ENCODE measurements at places on chromosomes 1 and 21. TPM values are rescaled to one million over a fixed set of nuclear protein-coding genes. Genes with fewer than 3 reads are reported as not detected.

ADAMTS5 gene
- 29.1 TPM for polyA plus RNA-seq

CHI3L2 gene
- polyA plus RNA-seq = 0.11 TPM

AIRE gene
- 0.43 TPM for polyA plus RNA-seq

COL18A1 gene
- 57.4 TPM for polyA plus RNA-seq

SYT2 gene
- polyA plus RNA-seq = 3.0 TPM

CRP gene
- not detected for polyA plus RNA-seq

NDUFS5 gene
- polyA plus RNA-seq = 219 TPM

SGIP1 gene
- 10.3 TPM for polyA plus RNA-seq

OR2T2 gene
- polyA plus RNA-seq = not detected

LPAR3 gene
- 0.25 TPM for polyA plus RNA-seq

TMEM35B gene
- 32.0 TPM for polyA plus RNA-seq

GRCh38 chr1:165824269-165824643, 3.2 kb upstream of the UCK2 start:
- DNase-seq = no peak

- no peak for DNase-seq
Observed at GRCh38 chr1:182397653-182398393, 2.6 kb downstream of the TEDDM1 start.

- DNase-seq = peak; percentile 68
Observed at GRCh38 chr1:61184040-61184713, 101.8 kb downstream of the NFIA start.

DNA sequence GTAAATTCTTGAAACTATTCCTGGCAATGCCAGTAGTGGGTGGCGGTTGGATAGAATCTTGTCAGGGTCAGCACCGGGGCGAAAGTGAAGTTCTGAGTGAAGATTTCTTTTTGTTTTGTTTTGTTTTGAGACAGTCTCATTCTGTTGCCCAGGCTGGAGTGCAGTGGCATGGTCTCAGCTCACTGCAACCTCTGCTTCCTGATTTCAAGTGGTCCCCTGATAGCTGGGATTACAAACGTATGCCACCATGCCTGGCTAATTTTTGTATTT, 33.3 kb downstream of the PCNT start:
- no peak for DNase-seq

DNA sequence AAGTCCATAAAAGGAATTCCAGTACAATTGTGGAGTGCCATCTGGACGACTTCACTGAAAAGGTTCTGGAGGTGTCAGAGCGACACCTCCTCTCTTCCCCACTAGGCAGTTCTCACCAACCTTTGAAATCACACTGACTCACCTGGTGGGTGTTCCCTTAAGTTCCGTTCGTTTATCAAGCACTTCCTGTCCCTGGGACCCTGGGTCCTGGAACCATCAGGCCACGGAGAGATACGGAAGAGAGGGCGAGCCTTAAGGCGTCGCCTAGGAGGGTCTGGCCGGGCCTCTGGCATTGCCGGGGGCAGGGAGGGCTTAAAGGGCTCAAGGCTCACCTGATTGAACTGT, 317 bp downstream of the SPAG17 start:
- DNase-seq = no peak

DNA sequence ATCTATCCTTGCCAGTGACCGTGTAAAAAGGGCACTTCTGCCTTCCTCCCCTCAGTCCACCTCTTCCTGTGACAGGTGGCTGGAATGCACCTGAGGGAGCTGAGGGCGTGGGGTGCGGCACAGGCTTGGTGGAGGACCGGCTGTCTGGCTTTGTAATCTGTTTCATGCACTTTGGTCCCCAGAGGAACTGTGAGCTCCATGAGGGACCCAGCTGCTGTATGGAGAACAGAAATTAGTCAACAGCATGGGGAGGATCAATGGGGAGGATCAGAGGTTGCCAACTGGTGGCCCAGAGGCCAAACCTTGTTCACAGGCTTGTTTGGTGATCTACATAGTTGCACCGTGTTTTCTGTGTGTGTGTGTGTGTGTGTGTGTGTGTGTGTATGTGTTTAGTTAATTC, 19.0 kb upstream of the LUZP1 start:
- no peak for DNase-seq

DNA sequence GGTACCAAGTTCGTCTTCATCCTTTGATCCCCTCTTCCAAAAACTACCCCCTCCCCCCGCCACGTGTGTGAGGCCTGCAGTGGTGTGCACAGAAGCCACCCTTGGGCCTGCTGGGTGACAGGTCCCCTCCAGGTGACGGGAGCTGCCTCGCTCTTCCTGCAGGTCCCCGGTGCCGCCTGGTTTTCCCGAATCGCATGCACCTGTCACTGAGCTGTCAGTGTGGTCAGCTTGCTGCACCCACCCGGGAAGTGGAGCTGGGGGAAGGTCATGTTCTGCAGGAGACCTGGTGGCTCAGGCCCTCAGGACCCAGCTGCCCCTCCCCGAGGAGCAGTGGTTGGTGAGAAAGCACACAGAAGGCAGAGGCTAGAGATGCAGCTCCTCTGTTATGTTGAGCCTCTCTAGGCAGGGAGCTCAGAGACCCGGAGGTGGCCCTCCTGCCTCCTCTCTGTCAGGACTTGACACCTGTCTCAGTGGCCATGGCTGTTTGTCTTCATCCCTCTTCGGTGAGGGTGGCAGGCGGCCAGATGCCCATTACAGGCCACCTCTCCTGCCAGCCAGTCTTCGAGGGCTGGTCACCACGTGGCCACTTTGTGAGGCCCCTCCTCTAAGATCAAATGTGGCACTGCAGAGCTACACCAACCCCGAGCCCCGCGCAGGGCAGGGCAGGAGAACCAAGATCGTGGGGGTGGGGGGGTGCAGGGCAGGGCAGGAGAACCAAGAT, 60.9 kb downstream of the SKI start:
- DNase-seq = no peak

DNA sequence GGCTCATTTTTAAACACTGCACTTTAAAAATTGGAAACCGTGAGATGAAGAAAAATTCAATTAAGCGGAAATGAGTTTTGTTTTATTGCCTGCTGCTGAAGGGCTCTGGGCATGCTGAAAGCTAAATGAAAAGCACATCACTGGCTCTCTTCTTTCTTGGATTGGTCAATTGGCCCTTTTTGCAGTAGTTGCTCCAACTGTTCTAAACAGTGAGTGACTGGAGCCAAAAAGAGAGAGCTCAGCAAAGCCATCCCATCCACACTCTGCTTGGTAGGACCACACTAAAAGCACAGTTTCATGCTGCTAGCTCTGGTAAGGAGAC, 48.1 kb downstream of the LHX4 start:
- no peak for DNase-seq

DNA sequence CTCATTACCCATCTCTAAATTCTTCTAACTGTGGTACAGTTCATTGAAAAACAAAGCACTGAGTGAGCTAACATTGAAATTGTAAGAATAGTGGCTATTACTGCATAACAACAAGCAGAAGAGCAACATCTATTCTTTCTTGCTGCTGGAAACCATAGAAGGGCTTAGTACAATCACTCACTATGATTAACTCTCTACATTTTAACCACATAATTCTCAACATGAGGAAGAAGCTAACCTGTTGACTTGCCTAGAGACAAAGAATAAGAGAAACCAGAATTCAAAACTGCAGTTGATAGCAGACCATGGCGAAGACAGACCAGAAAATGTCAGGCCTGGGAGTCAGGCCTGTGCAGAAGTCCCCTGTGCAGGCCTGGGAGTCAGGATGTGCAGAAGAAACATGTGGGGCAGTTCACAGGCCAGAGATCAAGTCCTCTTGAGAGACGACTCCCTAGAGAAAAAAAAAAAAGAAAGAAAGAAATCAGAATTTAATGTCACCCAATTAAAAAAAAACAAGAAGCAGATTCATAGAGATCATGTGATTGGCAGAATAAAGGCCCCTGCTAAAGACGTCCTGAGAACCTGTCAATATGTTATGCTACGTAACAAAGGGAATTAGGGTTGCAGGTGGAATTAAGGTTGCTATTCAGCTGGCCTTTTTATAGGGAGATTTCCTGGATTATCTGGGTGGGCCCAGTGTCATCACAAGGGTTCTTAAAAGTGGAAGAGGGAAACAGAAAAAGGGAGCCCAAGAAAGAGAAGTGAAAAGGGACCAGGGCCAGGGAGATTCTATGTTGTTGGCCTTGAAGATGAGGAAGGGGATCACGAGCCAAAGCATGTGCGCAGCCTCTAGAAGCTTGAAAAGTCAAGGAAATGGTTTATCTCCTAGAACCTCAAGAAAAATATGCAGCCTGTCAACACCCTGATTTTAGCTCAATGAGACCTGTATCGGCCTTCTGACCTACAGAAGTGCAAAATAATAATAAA, 94.9 kb downstream of the MRPL39 start:
- DNase-seq = no peak

- no peak for DNase-seq
Observed at GRCh38 chr1:116268211-116268610, 104.8 kb upstream of the ATP1A1 start.

- no peak for DNase-seq
Observed at GRCh38 chr21:44459712-44460440, 4.6 kb downstream of the LRRC3 start.

GRCh38 chr1:240245629-240246020, 153.9 kb downstream of the FMN2 start:
- no peak for DNase-seq

DNA sequence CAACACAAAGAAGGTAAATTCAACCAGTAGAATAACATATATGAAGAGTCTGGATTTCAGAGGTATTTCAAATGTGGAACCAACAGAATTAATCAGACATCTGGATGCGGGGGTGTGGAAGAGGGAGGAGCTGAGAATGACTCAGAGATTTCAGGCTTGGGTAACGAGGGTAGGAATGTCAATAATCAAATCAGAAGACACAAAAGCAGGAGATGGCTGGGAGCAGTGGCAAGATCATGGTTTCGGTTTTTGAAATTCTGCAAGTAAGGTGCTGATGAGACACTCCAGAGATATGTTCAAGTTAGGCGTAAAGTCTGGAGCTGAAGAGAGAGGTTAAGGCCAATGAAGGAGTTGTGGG, 64.0 kb downstream of the PLPPR5 start:
- DNase-seq = no peak

DNA sequence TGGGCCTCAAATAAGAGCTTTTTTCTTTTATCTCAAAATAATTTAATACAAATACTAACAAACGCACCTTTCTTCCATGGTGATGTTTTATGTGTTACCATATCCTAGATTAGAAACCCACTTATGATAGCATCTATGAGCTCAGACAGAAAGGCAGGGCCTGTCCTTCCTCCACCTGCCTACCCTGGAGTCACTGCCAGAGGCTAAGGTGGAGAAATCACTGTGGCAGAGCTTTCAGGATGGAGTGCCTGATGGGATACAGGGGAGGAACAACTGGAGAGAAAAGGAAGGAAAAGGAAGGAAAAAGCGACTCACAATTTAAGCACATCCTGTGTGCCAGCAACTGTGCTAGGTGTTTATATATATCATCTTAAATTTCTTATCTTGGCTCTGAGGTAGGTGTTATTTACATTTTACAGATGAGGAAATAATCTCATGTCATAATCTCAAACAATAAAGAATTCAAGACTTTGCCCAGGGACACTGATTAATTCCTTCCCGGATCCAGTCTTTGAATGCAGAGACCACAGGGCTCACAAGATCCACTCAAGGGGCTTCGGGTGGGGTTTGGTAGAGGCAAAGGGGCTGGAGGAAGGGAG, 45.4 kb downstream of the RCAN1 start:
- DNase-seq = no peak

DNA sequence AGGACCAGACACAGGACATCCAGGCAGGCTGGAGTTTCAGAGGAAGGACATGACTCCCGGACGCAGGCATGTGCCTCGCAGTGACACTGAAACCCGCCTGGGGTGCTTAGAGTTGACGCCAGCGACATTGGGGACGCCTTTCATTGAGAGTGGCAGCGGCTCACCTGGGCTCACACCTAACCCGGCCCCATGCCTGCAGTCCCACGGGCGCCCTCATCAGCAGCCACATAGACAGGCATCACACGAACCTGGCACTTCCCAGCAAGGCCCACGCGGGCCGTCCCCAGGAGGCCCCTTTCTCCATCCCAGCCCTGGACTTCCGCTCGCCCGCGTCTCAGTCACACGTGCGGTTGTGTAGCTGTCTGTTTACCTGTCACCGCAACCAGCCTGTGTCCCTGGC, 17.0 kb downstream of the ITGB2 start:
- DNase-seq = no peak

- no peak for DNase-seq
Observed at GRCh38 chr1:41015281-41015896, 6.1 kb downstream of the SLFNL1 start.

DNA sequence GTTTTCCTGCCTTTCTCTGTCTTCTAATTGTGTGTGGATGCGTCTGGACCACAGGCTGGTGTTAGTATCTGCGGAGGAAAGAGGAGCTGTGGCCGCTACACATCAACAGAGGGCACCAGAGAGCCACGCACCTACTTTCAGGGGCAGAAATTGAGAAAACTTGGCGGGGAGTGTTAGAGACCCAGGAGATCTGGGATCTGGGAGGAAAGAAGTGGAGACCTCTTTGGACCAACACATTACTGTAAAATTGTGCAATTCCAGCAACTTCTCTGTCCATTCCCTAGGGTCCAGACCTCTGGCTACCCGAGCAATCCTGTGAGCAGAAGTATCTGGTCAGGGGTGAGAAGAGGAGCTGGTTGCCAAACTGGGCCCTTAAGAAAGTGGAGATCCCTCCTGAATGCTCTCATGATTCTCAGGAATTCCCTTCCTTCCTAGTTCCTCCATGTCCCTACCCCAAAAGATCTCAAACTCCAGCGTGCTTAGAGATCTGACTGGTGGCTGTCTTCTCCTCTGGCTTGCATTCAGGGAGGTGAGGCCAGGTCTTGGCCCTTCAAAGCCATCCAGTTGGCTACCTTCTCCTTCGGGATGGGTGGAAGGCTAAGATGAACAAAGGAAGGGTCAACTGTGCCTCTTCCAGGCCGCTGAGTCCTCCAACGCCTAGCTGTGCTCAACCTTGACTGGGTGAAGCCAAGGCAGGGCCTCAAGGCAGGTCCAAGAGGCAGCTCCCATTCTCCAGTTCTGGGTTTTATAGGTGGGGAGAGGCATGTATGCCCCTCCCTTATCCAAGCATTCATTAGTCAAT, 1.2 kb upstream of the KIRREL1 start:
- no peak for DNase-seq

GRCh38 chr1:156486421-156487344, 13.9 kb downstream of the MEF2D start:
- no peak for DNase-seq

DNA sequence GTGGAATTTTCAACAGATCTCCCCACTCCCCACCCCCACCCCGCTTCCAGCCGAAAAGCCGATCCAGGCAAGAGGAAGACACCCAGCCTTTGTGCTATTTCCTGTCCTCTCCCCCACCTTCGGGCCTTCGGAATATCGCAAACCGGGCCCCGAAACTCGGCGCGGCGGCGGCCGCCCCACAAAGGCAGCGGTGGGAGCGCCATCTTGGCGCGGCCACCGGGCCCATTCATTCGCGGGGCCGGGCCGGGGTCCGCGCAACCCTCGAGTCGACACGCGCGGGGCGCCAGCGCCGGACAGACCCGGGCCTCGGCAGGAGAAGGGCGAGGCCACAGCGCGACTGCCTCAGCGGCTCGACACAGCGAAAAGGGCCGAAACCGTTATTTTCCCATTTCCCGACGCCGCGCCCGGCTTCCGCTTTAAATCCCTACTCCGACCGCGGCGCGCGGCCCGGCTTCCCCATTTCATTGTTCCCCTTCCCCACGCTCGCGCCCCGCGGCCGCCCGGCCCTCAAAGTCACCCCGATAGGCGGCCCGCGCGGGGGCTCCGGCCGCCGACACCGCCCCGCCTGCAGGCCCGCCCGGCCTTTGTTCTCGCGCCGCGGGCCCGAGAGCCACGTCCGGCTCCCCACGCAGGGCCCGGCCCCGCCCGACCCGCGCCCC, 911 bp downstream of the GNB1 start:
- no peak for DNase-seq

- DNase-seq = peak; percentile 16
Observed at GRCh38 chr21:25039461-25040380, 567.6 kb downstream of the MRPL39 start.
